ENCODE measurements at places on chromosomes 12 and 14.

GRCh38 chr12:50614167-50614759 lies 109.5 kb downstream of the DIP2B start:
- DNase-seq: no peak

DNA sequence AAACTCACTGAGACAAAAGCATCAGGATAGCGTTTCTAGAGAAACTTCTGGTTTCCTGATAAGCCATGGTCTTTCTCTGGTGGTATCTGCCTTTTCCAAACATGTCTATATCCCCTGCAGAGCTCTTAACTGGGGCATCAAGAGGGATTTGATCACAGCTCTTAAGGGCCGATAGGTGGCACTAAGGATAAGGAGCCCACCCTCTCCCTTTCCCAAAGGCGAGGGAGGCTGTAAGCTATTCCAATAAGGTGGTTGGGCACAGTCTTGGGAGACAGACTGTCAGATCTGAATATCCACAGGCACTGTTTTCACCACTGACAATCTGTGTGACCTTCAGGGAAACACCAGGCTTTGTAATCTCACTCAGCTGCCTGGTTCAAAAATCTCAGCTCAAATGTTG lies 206.0 kb downstream of the ADGRD1 start:
- DNase-seq: no peak

DNA sequence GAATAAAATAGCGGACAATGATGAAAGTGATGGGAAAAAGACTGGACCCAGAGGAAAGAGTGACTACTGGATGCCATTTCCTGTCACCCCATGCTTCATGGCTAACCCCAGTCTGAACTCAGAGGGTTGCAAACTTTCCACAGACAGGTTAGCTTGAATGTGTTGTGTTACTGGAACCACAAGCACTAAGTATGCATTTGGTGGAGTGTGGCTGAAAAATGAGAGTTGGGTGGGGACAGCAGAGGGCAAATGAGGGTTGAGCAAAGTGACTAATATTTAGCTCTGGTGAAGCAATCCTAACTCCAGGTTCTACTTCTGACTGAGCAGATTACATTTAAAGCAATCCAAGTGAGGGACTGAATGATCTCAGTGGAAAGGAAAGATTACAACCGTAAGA lies 1.6 kb downstream of the SLC16A7 start:
- peak; percentile 30 for DNase-seq

GRCh38 chr14:103155010-103155409 lies 31.7 kb downstream of the TNFAIP2 start:
- DNase-seq: no peak

DNA sequence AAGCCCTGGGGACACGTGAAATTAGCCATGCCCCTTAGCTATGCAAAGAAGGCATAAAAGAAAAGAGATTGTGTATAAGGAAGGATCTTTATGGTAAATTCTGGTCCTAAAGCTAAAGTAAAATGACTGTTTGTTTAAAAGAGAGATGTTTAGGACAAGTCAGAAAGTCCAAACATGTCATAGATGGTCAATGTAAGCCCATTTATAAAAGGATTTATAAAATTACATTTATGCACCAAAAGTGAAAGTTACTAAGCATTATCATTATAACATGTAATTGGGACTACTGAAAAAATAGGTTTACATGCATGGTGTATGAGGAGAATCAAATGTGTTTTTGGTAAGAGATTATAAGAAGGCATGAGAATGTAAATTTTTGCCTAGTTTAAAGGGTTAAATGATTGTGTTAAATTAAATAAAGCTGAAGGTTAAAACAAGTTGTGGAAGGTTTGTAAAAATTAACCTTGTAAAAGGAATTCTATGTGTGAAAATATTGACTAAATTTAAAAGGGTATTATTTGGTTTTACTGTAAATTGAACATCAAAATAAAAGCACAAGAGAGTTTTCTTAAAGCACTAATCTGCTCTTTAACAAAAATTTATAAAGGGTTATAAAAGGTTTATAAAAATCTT lies 50.4 kb upstream of the TSPAN8 start:
- no peak for DNase-seq

DNA sequence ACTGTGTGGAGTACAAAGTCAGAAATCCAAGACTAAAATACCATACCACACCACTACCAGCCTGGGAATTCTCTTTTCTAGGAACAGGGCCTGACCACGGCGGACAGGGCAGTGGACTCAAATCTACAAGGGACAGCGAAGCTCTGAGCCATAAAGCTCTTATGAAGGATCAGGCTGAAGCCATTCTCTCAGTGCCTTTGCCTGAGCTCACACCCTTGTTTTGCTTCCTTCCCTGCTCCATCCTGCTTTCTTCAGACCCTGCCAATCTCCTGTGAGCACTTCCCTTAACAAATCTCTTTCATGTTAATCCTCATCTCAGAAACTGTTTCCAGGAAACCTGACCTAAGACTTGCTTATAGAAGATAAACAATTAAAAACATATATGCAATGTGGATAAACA lies 398.5 kb downstream of the MDGA2 start:
- no peak for DNase-seq

DNA sequence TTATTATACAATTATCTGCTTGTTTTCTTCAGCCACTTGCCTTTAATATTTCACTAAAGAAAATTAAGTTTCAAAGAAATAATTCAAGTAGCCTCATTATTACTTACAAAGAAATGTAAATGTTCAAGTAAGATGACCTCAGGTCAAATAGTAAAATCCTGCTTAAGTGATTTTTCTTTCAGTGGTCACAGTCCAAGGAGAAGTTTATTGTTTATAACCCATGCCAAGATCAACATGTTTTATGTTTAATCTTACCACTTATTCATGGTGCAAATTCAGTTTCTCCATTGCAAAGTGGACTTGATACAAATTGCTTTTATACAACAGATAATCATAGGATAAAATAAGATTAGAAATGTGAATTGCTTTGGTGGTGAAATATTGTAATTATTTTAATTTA lies 370.2 kb upstream of the FLRT2 start:
- no peak for DNase-seq

DNA sequence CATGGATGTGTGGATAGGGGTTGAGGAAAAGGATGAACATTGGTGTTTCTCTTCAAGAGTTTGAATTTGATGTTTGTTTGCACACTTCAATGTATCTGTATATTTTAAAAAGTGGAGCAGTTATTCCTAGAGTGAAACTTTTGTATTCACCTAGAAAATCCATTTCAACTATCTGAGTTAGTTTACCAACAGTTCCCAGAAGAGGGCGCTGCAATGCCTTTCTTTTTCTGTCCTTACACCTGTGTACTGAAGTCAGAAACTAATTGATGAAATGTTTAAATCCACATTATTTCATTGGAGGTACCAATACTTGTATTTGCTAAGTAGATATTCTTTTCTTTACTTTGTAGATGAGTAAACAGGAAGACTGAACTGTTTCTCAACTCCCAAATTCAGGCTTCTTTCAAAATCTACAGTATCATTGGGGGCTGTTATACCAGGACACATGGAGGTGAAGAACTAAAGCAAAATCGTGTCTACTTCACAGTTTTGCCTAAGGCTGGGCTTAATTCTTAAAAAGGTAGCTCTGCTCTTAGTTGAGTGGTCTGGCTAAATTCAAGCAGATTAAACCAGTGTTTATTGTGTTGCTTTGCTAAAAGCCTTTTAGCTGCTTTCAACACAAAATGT lies 26.6 kb upstream of the KLRB1 start:
- DNase-seq: peak; percentile 63

DNA sequence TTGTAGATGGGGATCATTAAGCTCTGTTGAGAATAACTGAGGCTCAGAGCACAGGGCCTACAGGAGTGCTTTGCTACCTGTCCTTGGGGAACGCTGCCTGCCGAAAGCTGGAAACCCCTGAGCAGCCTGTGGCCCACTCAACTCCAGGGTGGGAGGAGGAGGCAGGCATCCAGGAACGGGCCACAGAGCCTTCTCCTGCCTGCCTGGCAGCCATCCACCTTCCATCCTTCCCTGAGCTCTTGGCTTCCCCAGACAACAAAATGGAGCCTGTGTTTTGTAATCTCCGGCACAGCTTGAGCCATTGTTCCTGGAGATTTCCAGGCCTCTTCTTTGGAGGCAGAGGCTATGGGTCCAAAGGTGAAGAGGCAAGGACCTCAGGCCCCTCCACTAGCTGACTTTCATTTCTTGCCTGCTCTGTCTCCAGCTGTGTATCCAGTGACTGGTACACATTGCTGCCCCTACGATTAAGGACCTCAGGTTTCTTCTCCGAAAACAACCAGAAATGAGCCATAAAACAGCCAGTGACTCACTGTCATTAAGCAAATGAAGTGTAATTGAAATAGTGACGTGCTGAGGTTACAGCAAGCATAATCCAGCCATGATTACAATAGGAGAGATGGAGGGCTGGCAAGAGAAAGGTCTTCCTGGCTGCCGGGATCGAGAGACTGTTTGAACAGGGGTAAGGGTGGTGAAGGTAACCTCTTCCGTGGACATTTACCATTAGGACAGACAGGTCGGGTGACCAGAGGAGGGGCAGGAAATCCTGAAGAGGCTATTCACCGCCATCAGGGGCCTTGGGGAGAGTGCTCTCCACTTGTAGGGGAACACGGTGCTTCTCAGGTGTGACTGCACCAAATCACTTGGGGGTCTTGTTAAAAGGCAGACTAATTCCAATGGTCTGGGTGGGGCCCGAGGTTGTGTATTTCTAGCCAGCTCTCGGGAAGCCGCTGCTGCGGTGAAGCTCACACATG lies 56.3 kb upstream of the KCNA5 start:
- DNase-seq: no peak

DNA sequence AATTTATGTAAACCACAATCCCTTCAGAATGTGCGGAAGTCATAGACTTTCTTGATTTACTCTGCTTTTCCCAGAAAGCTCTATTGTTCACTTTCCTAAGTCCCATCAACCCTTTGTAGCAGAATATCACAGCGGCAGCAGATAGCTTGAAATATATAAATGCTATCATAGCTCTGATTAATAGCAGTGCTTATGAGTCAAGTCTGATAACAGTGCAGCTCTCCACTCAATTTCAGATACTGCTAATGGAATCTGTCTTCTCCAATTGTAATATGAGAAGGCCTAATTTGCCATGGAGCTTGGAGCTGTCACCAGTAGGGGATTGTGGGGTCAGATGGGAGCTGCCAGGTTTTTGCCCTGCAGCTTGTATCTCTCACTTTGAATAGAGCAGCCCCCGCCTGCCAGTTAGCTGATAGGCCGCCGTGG lies 10.9 kb downstream of the TMEM260 start:
- no peak for DNase-seq

DNA sequence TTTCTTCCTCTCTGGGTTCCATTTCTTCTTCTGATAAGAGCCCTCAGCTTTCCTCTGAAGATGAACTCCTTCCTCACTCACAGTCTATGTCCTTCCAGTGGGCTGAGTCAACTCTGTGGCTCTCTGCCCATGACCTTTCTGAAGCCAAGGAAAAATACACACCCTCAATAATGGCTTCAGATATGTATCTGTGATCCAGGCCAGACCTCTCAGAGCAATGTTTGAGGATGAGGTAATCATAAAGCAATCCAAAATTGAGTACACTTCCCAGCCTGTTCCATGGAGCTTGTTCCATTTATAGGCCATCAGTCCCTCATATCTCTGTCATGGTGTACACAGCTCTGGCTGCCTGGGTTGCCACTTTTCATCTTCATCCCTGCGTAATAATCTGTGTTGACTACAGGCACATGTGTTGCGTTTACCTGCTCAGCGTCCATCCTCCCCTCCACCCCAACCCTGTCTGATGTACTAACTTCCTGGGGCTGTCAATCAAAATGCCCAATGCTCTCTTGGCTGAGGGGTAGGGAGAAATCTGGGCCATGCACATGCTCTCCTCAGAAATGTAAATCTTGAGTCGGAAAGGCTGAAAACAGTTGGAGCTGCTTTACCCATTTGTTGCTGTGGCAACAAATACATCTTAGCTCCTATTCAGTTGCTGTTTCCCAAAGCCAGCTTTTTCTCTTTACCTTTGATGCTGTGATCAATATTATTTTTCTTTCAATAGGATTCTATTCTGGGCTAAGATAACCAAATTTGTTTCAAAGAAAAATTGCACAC lies 377.8 kb upstream of the TMEM132C start:
- no peak for DNase-seq

- DNase-seq: no peak
Measured at GRCh38 chr14:51095854-51096823, 1.2 kb upstream of the TRIM9 start.

DNA sequence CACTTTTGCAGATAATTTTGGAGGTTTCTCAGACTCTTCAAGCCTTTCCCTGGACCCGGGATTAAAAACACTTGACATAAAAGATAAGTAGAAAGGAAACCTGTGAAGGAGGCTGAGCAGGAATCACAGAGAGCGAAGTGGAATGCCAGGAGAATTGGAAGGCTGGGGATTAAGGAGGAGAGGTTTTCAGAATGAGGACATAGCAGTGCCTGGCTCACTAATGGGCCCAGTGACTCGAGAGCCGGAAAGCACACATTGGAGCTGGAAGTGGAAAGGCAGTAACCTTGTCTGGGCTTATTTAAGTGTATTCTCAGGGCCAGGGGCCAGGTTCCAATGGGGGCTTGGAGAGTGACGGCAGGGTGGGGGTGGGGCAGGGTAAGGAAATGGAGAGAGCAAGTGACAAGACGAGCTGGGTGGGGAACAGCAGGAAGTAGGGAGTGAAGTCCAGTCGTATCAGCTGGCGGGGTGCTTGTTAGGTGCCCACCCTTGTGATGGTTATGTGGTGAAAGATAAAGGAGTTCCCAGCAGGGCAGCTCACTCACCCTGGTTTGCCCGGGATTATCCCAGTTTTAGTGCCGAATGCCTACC lies 13.1 kb downstream of the EVL start:
- DNase-seq: no peak

DNA sequence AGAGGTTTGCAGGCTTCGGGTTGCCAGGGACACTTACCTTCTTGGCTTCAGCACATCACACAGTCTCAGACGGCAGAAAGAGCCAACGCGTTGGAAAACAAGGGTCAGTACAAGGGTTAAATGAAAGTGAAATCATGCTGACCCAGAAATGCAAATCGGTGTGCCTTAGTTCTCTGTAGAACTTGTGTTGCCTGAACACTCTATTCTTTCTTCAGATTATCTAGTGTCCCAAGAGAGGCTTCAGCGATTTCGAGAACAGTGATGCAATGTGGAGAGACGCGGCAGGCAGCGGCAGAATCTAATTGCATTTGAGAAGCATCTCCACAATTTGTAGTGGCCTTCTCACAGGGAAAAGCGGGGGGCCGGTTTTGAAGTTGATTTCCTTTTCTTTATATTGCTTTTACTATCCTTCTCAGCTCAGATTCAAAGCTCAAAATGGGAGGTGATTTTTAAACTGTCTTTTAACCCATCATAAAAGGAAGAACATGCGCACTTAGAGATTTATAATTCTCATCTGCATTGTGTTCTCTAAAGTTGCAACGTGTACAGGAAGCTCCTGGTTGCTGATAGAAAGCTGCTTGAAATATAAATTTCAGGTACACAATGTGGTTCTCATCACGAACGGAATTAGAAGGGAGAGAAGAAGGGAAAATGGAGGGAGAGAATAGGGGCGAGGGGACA lies 67.8 kb upstream of the EGLN3 start:
- no peak for DNase-seq

GRCh38 chr12:116919706-116920485 lies 9.1 kb downstream of the FBXW8 start:
- DNase-seq: no peak

Data from activated CD8-positive, alpha-beta memory T cell treated with anti-CD3 and anti-CD28 coated beads for 1 hour (primary cell).